ENCODE measurements at places on chromosomes 2 and 18.

- no peak for DNase-seq
Measured at GRCh38 chr2:204635478-204635877, 90.2 kb downstream of the PARD3B start.

DNA sequence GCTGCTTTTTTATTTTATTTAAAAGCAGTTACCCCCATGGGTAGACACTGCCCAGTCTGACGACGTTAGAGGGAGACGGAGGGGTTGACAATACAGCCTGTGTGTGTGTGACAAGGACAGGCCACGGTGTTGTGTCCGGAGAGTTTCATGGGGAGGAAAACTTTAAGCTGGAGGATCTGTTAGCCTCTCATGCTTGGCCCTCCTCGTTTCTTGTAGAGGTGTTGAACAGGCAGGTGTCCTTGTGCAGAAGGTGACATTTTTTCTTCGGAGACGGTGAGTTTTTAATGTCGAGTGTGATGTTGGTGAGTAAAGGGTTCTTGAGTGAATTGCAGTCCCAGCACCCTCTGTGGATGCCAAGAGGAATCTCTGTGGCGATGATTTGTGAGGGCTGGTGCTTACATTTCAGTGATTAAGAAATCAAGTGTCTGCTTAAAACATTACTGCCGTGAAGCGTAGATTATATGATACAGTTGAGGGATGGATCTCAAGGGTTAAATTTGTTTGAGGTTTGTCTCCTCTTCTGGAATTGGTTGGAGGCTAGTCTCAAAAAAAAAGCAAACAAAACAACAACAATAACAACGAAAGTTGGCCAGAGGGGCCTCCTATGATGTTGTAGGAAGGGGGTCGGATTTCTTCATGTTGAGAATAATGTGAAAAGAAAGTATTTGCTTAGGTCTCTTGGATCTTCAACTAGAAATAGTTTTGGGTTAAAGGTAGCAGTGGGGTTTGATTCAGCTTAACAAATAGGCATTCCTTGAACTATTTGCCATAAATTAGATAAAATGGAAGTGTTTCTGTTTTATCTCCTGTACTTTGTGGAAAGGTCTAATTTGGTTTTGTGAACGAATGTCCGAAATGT, 1.6 kb downstream of the NCOA1 start:
- peak; percentile 32 for DNase-seq

DNA sequence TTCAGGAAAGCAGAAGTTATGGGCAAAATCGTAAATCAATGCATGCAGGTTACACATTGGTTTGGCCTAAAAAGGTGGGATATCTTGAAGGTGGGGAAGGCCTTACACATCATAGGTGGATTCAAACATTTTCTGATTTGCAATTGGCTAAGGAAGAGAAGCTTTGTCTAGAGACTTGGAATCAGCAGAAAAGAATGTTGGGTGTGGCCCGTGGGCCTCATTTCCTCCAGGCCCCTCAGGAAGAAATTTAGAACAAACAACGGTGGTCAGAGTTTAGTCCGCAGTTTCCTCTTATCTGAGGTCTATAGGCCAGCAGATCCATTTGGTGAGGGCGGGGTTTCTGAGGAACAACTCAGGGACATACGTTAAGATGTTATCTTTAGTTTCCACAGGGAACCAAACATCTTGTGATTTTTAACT, 50.9 kb upstream of the AFF3 start:
- no peak for DNase-seq

- no peak for DNase-seq
Measured at GRCh38 chr2:27747827-27748352, 23.6 kb upstream of the MRPL33 start.

DNA sequence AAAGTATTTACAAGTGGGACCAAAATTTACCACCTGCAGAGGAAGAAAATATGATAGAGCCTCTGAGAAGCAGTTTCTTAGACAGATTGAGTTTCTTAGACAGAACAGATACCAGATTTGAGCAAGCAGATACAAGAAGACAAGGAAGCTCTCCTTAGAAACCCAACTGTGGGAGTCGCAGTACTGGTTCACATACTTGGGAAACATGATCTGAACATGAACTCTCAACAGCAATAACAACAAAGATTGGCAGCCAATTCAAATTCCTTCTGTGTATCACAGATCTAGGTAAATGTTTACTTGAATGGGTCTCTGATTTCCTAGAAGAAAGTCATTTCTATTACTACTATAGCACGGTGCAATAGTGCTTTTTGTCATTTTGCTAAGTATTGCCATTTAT, 82.1 kb downstream of the OLA1 start:
- DNase-seq = no peak

GRCh38 chr2:43274055-43274454, 47.6 kb upstream of the ZFP36L2 start:
- no peak for DNase-seq

DNA sequence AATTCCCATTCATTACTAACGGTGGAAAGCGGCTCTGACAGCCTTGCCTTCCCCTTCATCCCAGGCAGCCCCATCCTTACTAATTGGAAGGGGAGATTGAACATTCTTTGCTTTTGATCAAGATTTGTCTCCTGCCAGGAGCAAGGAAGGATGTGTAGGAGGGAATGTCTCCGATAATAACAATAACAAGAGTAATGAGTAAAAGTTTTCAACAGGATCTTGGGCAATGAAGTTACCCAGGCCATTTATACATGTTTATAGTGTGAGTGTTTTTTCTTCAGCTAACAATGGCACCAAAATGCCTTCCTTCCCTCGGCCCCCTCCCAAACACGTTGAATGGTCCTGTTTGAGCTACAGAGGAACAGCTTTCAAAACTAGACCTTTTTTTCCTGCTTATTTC, 83.8 kb downstream of the GATA6 start:
- DNase-seq = no peak

- DNase-seq = no peak
Measured at GRCh38 chr2:224366267-224366844, 35.6 kb downstream of the FAM124B start.

DNA sequence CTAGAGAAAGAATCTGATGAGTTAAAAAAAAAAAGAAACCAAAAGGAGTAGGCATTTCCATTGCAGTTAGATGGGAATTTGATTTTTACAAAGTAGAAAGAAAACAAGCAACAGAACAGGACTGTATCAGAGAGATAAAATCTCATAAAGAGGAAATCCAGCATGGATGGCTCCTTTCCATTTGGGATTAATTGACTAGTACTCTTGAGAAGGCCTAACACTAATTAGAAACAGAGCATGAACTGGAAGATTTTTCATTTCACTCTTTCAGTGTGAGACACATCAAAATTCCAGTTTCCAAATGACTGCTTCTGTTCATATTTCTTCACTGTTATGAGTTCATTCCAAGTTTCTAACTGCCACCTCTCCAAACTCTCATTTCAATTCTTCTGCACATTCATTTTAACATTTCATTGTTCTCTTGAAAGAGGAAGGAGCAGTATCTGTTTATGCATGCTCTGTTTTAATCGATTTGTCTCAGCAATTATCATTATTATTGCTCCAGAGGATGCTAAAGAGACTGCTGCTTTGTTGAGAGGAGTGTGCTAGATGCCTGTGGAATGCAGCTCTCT, 108.8 kb upstream of the PIEZO2 start:
- DNase-seq = no peak

- DNase-seq = peak; percentile 39
Measured at GRCh38 chr2:96764253-96764637, 3.5 kb downstream of the CNNM4 start.

- DNase-seq = no peak
Measured at GRCh38 chr2:120118018-120118417, 105.1 kb downstream of the EPB41L5 start.

DNA sequence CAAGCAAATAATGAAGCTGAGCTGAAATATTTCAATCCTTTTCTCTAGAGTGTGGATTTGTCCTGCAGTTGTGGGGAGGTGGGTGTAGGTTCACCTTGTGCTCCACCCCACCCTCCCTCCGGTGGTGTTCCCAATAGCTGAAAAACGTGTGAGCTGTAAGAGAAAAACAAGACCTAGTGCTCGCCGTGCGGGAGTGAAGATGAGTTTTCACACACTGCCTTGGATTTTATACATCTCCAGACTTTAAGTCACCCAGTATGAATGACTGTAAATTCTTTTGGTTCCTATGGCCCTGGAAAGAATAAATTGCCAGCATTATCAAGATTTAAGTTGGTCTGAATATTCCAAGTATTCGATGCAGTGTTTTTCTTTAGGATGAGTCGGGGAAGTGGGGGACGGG, 1.9 kb upstream of the SOX11 start:
- DNase-seq = no peak

DNA sequence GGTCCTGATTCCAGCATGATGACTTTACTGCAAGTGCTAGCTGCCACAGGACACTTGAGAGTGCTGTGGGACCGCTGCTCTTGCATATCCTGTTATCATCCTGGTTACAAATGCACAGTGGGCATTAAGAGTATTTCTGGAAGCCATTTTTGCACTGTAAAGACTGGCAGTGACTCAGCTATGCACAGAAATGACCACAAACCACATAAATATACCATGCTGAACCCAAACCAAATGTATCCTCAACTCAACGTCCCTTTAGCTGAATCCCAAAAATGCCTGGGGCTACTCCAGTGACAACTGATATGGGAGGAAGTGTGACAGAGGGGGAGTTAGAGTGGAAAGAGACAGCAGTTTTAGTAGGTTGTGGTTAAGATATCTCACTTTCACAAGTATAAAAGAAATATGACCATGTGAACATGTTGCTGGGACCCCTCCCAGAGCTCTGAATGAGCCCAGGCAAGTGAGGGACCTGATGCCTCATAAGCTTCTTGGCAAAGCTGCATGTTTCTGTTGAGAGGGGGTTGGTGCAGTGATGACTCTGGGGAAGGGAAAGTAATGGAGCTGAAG, 37.3 kb downstream of the RHBDD1 start:
- DNase-seq = peak; percentile 40

- DNase-seq = no peak
Measured at GRCh38 chr2:70995426-70995729, 705 bp upstream of the TEX261 start.

DNA sequence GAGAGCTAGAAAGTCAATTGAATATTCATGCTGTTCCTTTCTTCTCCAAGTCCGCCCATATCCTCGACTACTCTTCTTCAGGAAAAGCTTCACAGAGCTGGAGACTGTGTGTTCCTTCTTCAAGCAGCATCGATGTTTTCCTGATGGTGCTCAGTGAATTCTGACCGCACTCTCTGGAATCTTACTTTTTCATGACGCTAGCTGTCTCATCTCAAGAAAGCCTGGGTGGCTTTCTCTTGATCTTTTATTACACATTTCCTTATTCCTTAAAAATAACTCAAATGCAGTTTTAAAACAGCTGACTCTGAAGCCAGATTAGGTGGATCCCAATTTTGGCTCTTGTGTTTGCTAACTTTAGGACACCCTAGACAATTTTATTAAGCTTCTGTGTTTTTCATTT, 1245.1 kb upstream of the LRRTM1 start:
- no peak for DNase-seq

DNA sequence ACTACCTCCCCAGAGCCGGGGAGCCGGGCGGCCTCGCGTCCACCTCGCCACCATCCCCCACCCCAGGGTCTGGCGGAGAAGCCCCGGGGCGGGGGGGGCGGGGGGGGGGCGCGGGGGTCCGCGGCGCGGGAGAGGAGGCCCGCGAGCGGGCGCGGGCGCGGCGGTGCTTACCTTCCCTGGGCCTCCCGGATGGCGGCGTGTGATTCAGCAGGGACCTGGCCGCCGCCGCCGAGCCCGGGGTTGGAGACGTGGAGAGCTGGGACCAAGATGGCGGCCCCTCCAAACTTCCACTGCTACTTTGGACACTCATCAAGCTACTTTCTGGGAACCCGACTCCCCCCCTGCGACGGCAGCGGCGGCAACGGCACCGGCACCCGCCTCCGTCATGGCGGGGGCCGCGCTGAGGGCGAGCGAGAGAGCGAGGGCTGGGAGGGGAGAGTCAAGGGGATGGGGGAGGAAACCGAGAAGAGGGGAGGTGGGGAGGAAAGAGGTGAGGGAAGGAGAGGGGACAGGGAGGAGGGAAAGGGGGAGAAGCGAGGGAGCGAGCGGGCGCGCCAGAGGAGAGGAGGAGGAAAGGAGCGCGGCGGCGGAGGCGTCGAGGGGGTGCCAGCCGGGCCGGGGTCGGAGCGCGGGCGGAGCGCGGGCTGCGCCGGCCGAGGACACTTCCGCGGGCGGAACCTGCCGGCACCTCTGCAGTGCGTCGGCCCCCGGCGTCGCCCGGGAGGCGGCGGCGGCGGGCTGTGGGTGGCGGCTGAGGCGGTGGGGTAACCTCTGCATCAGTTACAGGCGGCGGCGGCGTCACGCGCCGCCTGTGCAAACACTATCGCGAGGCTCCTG, at the start of gene TLK1:
Gene TLK1, minus strand, starts transcription at position 775 of the 837 bp plus-strand sequence. Its CDS starts 465 bp downstream, at position 310.
- DNase-seq = peak; percentile 82

GRCh38 chr18:49813069-49813318, 339 bp downstream of the ACAA2 start:
- DNase-seq = peak; percentile 60

DNA sequence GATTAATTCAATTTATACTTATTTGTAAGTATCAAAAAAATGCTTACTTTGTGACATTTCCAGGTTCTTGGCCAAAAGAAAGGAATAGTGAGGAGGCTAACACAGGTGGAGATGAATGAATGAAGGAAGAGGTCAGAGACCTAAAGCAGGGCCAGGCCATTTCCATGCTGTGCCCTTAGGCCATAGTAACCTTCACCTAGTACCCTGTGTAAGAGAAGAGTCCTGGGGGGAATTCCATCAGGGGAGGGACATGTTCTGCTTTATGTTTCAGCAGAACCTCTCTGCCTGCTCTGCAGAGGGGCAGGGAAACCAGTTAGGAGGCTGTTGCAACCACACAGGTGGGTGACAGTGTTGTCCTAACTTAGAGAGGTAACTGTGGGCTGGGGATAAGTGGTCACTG, 204.2 kb upstream of the CDH20 start:
- DNase-seq = no peak

- peak; percentile 100 for DNase-seq
Measured at GRCh38 chr2:30146337-30147195, at the start of gene YPEL5. YPEL5 (plus strand) TSS chr2:30147007; CDS start chr2:30156652, 9,645 bp downstream.

DNA sequence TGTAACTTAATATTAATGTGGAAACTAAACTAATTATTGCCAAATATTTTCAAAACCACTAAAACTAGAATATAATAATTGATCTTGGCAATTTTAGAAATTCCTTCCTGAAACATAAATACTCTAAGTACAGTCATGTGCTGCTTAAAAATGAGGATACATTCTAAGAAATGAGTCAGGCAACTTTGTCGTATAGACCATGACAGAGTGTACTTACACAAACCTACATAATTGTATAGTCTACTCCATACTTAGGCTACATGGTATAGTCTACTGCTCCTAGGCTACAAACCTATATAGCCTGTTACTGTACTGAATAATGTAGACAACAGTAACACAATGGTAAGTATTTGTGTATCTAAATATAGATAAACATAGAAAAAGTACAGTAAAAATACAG, 27.6 kb downstream of the FEZ2 start:
- DNase-seq = no peak

GRCh38 chr2:213068676-213069359, 82.6 kb downstream of the IKZF2 start:
- DNase-seq = peak; percentile 24

DNA sequence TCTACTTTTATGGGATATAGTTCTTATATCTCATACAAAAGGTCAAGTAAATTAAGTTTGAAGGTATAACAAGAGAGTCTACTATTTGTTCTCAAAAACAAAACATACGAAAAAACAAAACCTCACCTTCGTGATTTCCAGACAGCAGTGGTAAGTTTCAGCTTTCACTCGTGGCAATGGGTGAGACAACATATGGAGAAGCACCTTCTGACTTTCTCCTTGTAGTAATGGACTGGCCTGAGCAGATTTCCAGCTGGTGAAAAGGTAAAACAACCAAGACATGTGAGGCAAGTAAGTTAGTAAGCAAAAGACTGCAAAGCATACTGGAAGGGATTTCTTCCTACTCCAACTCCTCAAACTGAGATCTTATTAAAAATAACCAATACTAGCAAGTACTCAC, 39.6 kb downstream of the RTTN start:
- no peak for DNase-seq

- no peak for DNase-seq
Measured at GRCh38 chr18:62919109-62919838, 203.9 kb downstream of the PHLPP1 start.

Measured in femur (tissue), 1 donor.